ENCODE measurements at places on chromosomes 6 and 20.
A peak's percentile ranks its signal among the peaks of the same experiment; 100 is the strongest.

DNA sequence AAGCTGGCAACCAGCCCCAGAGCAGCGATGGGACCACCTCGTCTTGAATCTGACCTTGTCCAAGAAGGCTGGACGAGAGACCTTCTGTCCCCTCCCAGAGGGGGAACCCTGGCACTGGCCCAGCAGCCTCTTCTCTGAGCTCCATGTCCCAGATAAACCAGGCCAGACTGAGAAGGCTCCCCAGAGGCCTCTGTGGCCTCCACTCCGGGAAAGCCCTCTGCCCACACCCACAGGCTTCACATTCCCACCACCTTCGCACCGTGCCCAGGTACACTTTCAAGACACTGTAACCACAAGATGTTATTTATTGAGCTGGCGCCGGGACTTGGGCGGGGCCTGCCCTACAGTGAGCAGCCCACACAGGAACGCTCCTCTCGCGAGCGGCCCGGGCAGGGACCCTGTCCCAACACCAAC is 33.2 kb downstream of the ADA start:
- peak; percentile 21 for DNase-seq

- DNase-seq, result no peak
Observed at GRCh38 chr6:111922454-111923297, 49.4 kb upstream of the FYN start.

DNA sequence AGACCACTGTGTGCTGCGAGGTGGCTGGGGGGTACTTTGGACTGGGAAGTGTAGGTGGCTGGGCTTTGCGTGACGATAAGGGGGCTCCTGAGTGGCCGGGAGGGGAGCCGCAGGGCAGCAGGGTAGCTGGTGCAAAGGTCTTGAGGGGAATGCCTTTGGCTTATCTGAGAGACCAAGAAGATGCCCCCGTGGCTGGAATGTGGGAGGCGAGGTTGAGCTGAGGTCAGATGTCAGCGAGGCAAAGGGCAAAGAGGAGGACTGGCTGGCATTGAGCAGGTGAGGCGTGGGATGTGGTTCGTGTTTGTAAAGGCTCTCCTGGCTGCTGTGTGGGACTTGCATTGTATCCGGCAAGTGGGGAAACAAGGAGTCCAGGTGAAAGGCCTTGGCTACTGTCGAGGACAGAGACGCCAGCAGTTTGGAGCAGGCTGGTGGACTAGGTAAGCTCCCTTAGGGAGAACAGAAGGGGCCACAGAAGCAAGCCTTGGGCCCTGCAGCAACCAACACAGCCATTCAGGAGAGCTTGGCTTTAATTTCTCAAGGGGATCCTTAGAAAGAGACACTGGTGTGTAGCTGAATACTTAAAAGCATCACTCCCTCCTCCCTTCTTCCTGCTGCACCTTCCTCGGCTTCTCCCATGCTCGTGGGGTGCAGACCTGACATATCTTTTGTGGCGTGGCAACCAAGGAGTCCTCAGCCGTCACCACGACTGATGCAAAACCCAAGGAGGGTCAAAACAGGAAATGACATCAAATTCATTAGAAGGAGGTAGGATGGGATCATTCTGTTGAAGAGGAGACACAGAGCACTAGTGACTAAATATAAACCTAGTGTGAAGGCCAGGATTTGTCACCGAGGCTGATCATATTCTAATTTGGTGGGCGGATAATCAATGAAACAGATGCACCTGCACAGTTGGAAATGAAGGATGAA is 53.5 kb upstream of the ERVFRD-1 start:
- no peak for DNase-seq

DNA sequence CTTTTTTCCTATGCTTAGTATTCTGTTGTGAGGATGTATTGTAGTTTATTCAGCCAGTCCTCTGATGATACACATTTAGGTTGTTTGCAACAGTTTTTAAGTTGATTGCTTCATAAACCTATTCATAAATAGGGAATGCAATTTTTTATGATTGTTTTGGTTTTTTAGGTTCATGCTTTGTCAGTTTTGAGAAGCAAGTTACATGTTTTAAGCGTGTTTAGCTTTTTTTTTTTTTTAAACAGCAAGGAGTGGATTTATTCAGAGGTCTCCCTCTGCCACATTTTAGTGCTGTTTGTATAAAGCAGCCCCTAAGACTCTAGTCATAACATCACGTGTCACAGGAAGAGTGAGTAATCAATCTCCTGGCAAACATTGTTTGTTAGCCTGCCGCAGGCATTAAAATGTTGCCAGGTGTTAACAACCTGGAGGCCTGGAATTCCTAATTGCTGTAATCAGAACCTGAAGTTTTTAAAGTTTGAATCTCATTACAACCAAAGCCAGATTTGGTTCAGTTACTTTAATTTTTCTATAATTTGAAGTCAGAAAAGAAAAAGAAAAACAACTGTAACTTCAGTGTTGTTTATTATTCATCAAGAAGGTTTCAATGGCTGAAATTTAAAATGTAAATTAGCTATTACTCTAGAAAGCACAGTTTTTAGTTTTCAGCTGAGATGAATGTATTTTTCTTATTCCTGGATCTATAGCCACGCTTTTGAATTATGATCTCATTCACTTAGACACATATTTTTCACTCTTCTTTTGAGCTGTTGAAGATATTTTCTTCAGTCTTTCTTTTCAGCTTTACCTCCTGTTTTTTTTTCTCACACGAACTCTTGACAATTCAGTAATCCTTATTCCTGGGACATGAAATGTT is 59.2 kb downstream of the KCNS1 start:
- DNase-seq, result no peak

DNA sequence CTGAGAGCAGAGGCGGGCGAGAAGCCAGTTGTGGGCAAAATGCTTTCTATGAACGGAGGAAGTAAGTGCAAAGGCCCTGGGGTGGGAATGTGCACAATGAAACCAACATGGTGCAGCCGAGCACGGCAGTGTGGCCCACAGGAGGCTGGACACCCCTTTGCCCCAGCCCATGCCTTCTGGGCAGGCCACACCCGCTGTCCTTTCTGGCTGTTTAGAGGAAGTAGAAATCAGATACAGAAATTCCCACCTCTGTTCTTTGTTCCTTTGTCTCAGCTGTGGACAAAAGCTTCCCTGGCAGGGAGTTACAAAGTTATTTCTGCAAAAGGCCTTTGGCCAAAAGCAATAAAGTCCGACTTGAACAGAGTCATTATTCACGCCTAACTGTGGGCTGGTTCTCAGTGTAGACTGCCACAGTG is 11.9 kb downstream of the SULF2 start:
- no peak for DNase-seq

- no peak for DNase-seq
Observed at GRCh38 chr6:22447249-22448196, 121.8 kb upstream of the HDGFL1 start.

- no peak for DNase-seq
Observed at GRCh38 chr6:89347825-89348224, 4.7 kb downstream of the UBE2J1 start.

Measured in stimulated activated CD4-positive, alpha-beta T cell treated with anti-CD3 and anti-CD28 coated beads, Interleukin-1b, Interleukin-23, amount 100 ng/mL, for 48 hours (primary cell).